ENCODE measurements at places on chromosomes 6 and 20. TPM values are rescaled to one million over a fixed set of nuclear protein-coding genes. Genes with fewer than 3 reads are reported as not detected.
A peak's percentile ranks its signal among the peaks of the same experiment; 100 is the strongest.

FRMD1 gene
- total RNA-seq, result 0.98 TPM

LTA gene
- total RNA-seq, result 0.87 TPM

MCHR2 gene
- total RNA-seq, result not detected

DNA sequence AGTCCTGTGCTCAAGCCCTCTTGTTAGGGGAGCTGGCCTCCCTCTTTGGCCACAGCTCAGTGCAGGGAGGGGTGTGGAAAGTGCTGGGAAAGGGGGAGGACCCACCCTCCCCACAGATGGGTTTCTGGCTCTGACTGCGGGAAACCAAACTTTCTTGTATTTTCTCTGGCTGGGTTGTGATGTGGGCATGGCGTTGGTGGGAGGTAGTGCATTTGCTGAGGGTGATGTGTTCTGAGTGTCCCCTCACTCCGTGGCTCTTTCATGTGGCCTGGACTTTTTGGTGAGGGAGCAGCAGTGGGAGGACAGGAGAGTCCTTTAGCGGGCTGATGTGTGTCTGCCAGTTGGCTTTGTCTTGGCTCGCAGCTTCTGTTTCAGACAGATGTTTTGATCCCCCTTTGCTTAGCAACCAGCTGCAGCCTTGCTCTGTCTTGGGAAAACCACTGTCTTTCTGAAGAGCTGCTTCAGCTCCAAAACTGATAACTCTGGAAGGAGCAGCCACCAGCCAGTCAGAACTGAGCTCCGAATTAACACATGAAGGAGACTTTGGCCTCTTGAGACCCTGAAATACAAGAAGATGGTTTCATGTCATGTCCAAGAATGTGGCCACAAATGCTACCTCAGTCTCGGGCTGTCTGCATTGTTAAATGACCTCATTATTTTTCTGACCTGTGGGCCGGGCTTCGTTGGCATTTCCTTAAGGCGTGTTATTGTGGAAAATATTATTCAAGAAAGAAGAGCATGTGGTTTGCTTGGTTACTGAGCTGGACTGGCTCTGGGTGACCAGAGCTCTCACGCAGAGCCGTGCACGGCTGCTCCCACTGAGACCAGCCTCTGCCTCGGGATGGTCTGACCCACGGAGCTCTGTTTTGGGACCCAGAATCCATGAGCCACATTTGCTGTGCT lies 21.5 kb downstream of the SYNJ2 start:
- peaks cover 36% of the 10 kb centered on the region for H3K4me1 ChIP-seq
- H3K36me3 ChIP-seq, result peaks cover 7% of the 10 kb centered on the region
- H3K4me3 ChIP-seq, result no peak overlapping the region
- no peaks in the 10 kb centered on the region for H3K27me3 ChIP-seq
- no peak for DNase-seq

DNAH8 gene
- total RNA-seq, result not detected

CD24 gene
- total RNA-seq, result 937 TPM

DNA sequence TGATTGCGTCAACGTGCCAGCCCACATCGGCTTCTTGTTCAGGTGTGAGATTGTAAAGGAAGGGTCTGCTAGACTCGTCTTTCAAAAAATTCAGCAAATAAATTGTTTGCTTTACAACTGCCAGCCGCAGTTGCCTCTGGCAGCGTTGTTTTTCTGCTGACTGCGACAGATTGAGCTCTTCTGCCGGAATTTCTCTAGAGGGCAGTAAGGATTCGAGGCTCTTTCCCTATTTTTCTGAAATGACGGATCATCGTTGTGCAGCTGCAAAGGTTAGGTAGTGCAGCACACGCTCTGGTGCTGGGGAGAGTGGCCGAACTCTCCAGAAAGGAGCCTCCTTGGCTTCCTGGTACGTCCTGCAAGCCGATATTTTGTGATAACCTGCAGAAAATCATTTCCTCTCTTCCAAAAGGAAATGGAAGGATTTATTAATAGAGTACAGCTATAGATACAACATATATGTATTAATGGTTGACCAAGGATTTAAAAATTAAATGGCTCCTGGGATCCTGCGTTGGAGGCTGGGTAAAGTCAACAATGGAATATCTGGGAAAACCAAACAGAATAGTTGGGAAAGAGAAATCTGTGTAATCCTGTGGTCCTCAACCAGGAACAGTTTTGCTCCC lies 121.9 kb upstream of the ZFP64 start:
- peaks cover 17% of the 10 kb centered on the region for H3K27me3 ChIP-seq
- H3K4me3 ChIP-seq, result no peak overlapping the region
- no peaks in the 10 kb centered on the region for H3K36me3 ChIP-seq
- H3K27ac ChIP-seq, result peak overlapping the region; percentile 33
- DNase-seq, result peak; percentile 32

- no peak overlapping the region for H3K4me3 ChIP-seq
- peaks cover 87% of the 10 kb centered on the region for H3K27me3 ChIP-seq
- H3K36me3 ChIP-seq, result peaks cover 9% of the 10 kb centered on the region
Measured at GRCh38 chr6:31359581-31359980, 2.6 kb upstream of the HLA-B start.

KIF6 gene
- total RNA-seq, result 0.53 TPM

ASIP gene
- not detected for total RNA-seq

All from WTC11 (cell line).